ENCODE measurements at places on chromosomes 2 and 18.

GRCh38 chr2:44063033-44063432 is 67.2 kb upstream of the LRPPRC start:
- DNase-seq = no peak

- DNase-seq = no peak
These were observed 46.6 kb upstream of the CTLA4 start for GRCh38 chr2:203820969-203821368.

- no peak for DNase-seq
These were observed 3.9 kb upstream of the ID2 start for GRCh38 chr2:8677646-8678592.

DNA sequence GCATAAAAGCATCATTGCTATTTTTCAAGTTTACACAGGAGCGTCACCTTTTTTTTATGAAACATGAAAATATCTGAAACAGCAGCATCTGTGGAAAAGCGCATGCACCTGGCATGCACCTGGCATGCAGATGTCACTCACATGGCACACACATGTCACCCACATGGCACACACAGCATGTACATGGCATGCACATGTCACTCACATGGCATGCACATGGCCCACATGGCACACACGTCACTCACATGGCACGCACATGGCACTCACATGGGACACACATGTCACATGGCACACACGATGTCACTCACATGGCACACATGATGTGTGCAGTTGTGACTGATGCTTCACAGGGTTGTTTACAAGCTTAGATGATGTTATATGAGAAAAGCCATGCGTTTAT is 188.0 kb downstream of the ZNF407 start:
- no peak for DNase-seq

GRCh38 chr2:227500301-227500630 is 28.3 kb downstream of the AGFG1 start:
- DNase-seq = no peak

GRCh38 chr18:25678221-25678620 is 326.3 kb upstream of the ZNF521 start:
- no peak for DNase-seq

DNA sequence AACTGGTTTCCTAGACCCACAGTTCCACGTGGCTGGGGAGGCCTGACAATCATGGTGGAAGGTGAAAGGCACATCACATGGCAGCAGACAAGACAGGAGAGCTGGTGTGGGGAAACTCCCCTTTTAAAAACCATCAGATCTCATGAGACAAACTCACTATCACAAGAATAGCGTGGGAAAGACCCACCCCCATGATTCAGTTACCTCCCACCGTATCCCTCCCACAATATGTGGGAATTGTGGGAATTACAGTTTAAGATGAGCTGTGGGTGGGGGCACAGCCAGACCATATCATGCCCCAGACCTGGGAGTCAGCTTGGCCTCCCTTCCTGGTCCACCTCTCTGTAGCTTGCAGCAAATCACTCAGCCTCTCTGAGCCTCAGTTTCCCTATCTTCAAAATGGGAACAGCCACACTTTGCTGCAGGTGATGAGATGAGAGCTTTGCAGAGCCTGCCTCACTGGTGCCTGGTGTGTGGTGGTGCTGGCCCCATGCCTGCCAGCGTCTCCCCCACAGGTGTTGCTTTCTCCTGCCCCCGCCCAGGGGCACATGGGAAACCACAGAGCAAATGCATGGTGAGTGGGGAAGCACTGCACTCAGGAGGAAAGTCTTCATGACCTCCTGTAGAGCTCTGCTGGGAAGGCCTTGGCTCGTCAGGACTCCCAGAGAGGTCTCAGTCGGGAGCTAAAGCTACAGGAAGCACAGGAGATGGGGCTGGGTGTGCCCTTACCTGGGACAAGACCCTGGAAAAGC is 31.1 kb downstream of the GREB1 start:
- DNase-seq = no peak

DNA sequence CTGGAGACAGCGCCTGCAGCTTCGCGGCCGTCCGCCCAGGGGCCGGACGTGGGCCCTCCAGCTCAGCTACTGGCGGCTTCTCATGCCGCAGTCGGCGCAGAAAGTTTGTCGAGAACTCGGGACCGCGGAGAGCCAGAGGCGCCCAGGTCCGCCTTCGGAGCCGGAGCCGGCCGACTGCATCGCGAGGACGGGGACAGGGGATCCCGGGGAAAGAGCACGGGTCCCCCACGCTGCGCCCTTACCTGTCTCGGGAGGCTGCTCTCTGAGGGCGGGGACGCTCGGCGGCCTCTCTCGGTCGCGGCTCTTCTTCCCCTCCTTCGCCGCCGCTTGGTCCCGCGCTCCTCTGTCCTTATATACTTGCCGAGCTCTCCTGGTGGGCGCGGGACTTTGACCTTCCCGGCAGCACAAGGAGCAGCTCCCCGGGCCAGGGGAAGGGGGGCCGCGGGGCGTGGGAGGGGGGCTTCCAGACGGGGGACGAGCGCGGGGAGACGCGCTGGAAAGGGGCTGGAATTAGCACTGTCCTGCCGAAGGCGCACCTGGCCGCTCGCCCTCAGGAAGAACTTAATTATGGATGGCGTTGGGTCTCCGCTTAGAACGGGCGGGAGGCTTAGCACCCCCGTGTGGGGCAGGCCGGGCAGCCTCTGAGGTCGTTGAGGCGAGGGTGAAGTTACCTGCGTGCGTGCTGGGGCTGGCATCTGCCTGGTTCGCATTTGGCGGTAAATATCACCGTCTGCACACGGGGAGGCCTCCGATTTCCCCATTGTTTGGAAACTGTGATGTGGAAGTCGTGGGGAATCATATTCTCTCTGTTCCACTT is at the start of gene POMC:
Gene POMC (minus strand): TSS at position 325 of the 817 bp plus-strand sequence. CDS start 3,808 bp downstream, outside the sequence.
- no peak for DNase-seq

DNA sequence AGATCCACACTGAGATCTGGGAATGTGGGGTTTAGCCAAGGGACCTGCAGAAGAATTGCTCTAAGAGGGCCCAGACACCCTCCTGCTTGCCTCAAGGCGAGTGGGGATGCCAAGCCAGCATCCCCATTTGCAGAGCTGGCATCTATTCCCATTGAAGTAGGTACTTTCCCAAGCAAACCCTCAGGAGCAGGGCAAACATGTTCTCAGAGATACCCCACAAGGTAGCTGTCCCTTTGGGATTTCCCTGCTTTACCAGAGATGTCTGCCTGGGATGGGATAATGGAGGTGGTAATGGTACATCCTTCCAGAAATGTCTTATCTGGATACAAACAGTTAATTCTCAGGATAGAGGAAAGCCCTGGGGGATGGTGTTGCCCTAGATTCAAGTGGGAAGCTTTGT is 51.2 kb downstream of the GYPC start:
- DNase-seq = no peak

- no peak for DNase-seq
These were observed 52.7 kb downstream of the SMAD4 start for GRCh38 chr18:51082571-51083267.

- no peak for DNase-seq
These were observed 20.4 kb downstream of the TPRKB start for GRCh38 chr2:73716543-73717250.

DNA sequence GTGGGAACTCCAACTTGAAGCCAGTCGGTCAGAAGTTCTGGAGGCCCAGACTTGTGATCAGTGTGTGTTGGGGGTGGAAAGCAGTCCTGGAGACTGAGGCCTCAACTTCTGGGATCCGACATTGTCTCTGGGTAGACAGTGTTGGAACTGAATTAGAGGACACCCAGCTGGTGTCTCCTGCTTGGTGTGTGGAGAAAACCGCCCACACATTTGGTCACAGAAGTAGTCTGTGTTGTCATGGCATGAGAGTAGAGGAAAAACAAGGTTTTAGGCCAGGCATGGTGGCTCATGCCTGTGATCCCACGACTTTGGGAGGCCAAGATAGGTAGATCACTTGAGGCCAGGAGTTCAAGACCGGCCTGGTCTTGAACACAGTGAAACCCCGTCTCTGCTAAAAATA is 51.5 kb downstream of the PUM2 start:
- no peak for DNase-seq

- DNase-seq = no peak
These were observed 14.3 kb downstream of the C2orf76 start for GRCh38 chr2:119352357-119352756.

- no peak for DNase-seq
These were observed 36.0 kb downstream of the SULT1C2 start for GRCh38 chr2:108324531-108325255.

DNA sequence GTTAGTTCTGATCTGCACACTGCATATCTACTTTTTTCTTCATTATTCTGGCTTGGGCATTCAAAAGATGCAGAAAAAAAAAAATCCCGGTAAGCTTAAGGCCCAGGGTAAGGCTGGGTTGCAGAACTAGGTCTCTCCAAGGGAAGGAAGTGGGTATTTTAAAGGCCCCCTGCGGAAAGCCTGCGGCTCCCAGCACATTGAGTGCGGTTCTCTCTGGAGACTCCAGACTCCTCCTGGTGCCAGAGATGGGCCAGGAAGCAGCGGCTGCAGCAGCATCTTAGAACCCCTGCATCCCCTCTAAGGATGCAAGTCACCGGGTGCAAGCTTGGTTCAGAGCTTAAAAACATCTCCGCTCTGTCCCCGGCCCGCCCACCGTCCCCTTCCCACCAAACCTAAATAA is 49.5 kb downstream of the TGIF1 start:
- no peak for DNase-seq

- DNase-seq = no peak
These were observed 54.7 kb upstream of the ID2 start for GRCh38 chr2:8627019-8627691.

DNA sequence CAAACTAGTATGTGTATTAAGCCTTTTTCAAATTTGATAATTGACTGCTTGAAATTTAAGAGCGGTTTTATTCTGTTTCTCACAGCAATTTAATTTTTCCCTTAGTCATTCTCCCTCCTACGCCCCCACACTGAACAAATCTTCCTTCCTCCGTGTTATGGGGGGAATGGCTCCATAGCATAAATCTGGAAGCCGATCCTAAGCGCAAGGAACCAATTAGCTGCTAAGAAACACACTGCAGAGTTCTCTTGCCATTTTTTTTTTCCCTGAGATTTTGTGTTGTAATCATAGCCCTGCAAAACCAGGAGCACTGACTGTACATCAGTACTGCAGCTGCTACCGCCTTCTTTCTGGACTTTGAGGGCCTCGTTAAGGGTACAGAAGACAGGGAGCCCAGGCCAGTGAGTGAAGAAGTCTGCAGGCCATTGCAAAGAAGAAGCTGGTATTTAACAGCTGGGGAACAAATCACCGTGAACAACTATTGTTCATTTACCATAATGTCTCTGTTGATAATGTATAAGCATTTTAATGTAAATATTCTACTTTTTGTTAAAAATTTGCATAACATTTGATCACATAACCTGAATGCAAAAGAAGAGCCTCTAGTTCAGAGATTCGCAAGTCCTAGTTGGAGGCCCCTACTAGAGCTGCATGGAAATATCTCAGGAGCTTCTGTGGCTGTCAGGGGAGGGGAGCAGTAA is 264.0 kb downstream of the LRATD1 start:
- no peak for DNase-seq

GRCh38 chr2:112162341-112162740 is 24.2 kb downstream of the FBLN7 start:
- no peak for DNase-seq

DNA sequence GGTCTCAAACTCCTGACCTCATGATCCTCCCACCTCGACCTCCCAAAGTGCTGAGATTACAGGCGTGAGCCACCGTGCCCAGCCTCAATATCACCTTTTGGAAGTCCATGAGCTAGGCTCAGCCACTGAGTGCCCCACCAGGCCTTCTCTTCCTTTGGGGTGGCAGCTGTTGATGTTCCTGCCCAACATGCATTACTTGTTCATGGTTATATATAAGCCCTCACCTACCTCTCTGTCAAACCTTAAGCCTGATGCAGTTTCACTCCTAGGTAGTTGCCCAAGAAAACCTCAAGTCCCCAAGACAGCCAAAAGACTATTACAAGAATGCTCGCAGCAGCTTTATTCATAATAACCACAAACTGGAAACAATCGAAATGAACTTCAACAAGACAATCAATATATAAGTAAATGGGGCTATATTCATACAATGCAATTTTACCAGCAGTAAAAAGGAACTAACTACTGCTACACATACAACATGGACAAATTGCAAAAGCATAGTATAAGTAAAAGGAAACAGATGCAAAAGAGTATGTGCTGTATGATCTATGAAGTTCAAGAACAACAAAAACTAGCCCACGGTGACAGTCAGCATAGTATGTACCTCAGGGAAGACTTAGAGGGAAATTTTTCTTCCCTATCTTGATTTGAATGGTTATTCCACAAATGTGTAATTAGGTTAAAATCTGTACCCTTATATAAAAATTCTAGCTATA is 59.6 kb upstream of the REL start:
- DNase-seq = no peak

GRCh38 chr18:76414936-76415621 is 80.0 kb downstream of the ZNF516 start:
- no peak for DNase-seq
